A549 treated with RU486 at 1 μM for 4 hours (cell line): ENCODE measurements at places on chromosomes 2 and 18. TPM values are rescaled to one million over a fixed set of nuclear protein-coding genes. Genes with fewer than 3 reads are reported as not detected.

Gene PKDCC
- 18.8 to 26.4 TPM (median 24.5 TPM) in 5 replicates for total RNA-seq

Gene IL1RN
- 0.14 to 0.42 TPM (median 0.25 TPM) in 4 of 5 replicates, not detected in the other for total RNA-seq

Gene CCDC150
- 2.8 to 5.7 TPM (median 4.7 TPM) in 5 replicates for total RNA-seq

Gene CCDC74A
- total RNA-seq = 11.8 to 18.8 TPM (median 16.0 TPM) in 5 replicates

Gene ATP8B1
- total RNA-seq = 6.5 to 10.7 TPM (median 9.3 TPM) in 5 replicates

Gene APCDD1
- not detected in 5 replicates for total RNA-seq
